ENCODE measurements at places on chromosomes 12 and 14.

GRCh38 chr12:54259194-54260011, 20.5 kb downstream of the CBX5 start:
- DNase-seq = peak; percentile 42

DNA sequence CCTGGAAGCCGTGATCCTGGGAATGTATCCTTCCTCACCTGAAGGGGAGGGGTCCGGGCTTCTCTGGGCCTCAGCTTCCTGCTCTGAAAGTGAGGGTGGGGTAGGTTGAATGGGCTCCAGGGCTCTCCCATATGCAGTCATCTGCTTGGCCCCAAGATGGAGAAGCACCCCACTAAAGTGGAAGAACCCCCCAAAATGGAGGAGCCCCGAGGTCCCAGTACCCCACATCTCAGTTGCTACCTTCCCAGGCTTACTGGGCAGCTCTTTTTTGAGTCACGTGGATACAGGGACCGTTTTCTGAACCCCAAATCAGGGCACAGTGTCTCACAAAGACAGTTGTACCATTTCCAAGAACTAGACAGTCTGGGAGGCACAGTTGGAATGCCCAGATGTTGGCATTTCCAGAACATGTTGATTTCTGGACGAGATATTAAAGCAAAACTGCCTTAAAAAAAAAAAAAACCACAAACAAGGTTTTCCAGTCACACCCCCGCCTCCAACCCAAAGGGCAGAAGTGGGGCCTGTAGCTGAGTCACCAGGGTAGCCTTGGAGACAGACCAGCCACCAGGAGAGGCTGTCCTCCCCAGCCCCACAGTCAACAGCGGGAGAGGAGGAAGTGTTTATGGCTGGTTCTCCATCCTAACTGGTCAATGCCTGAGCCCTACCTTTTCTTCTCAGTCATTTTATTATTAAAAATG, 12.1 kb downstream of the VASH1 start:
- peak; percentile 19 for DNase-seq

DNA sequence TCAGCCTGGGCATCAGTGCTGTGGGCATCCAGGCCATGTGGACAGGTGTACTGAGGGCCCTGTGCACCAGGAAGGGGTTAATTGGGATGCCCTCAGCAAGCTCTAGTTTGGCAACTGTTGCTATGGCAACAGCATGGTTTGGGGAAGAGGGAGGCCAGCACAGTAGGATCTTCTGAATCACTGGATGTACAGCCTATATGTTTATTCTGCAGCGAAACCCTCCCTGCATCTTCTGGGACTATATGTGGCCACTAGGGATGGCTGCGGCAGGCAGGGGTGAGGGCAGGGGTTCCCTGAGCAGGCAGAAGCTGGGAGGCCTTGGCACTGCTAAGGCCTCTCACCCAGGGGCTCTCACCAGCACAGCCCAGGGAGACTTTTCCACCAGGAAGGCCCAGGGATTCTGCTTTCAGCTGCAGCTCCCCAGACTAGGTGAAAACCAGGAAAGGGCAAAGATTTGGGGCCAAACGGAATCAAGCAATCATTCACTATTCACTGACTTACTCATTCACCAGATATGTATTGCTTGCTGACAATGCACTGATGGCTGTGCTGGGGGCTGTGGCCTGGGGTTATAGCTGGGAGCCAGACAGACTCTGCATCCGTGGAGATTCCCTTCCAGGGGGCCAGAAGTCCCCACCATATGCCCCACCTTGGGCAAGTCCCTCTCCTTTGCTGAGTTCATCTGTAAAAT, 42.8 kb downstream of the IRF2BPL start:
- no peak for DNase-seq

GRCh38 chr12:26732005-26732908, 100.7 kb downstream of the ITPR2 start:
- DNase-seq = no peak

DNA sequence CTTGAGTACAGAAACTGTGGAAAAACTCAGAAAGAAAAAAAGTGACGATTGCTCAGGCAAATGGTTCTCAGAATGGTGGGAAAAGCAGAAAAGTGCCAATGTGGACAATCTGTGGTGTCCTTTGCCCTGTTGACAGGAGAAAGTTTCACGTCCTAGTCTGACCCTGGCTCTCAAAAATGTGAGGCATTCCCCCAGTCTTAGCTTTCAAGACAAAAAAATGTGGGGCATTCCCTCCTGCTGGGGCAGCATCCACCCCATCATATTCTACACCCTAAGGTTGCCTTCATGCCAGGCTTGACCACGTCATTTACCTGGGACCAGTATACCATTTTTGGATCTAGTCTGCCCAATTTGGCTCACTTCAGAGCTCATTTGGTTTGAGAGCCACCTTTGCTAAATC, 20.7 kb upstream of the ANAPC7 start:
- no peak for DNase-seq

GRCh38 chr12:65584016-65584415, 240.3 kb upstream of the HMGA2 start:
- DNase-seq = no peak

DNA sequence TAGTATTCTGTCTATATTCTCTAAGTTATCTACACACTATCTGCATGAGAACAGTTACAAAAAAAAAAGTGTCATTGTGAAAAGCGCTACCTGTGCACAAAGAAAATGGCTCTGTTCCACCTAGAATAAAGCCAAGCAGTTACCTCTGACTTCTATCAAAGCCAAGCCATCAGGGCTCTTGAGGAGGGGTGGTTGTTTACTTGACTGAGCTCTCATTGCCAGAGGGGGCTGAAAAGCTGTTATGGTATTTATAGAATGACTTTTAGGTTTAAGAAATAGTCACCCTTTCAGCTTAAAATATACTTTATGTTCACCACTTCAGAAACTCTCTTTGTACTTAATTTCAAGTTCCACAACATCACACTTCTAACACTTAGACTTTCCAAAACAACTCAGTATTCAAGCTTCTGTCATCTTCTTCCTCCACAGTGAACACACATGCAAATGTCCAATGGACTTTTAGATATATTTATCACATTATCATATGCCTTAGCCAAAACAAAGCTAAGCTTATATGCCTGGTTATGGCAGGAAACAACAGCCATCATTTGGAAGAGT, 7.5 kb downstream of the ITPR2 start:
- no peak for DNase-seq

- DNase-seq = no peak
Measured at GRCh38 chr12:14941369-14941768, 3.0 kb upstream of the ERP27 start.

GRCh38 chr12:27285403-27285802, 41.3 kb downstream of the STK38L start:
- no peak for DNase-seq

GRCh38 chr12:6763380-6763779, 2.8 kb upstream of the PTMS start:
- DNase-seq = no peak

- no peak for DNase-seq
Measured at GRCh38 chr12:18391151-18391550, 129.8 kb downstream of the PIK3C2G start.

- no peak for DNase-seq
Measured at GRCh38 chr12:27966870-27967269, 5.7 kb downstream of the PTHLH start.

- DNase-seq = no peak
Measured at GRCh38 chr12:44589697-44590096, 286.4 kb downstream of the NELL2 start.

DNA sequence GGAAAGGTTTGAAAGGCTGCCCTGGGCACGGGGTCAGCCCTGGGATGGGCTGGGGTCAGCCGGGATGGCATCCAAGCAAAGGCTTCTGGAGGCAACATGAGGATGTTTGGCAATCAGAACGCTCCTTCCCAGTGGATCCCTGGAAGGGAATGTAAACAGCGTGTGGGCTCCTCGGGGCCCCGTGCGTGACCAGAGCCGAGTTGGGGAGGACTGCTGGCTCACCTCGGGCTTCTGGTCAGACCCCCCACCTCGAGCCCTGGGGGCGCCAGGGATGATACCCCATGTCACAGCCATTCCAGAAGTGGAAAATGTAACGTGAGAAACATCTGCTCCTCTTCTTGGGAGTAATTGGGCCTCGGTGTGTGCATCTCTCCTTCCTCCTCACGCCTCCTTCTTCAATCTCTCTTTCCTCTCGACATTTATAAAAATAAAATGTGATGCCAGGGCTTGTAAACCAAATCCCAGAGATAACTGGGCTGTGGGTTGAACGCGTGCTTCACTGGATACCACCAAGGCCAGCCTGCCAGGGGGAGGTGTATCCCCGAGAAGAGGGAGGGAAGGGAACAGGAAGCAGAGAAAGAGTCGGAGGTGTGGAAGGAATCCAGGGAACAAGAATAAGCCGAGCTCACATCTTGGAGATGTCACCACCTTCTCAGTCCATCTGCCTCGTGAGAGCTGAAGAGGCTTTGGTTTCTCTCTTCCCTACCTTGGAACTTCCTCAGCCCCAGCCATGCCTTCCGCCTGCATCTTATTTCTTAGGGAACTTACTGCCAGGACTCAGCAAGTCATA, 144.8 kb downstream of the NUAK1 start:
- no peak for DNase-seq

- DNase-seq = peak; percentile 68
Measured at GRCh38 chr14:34227834-34228649, 234.0 kb downstream of the SPTSSA start.

- no peak for DNase-seq
Measured at GRCh38 chr12:7106082-7106481, 2.9 kb downstream of the C1RL start.

GRCh38 chr14:67579040-67579439, 21.0 kb downstream of the PIGH start:
- DNase-seq = no peak

DNA sequence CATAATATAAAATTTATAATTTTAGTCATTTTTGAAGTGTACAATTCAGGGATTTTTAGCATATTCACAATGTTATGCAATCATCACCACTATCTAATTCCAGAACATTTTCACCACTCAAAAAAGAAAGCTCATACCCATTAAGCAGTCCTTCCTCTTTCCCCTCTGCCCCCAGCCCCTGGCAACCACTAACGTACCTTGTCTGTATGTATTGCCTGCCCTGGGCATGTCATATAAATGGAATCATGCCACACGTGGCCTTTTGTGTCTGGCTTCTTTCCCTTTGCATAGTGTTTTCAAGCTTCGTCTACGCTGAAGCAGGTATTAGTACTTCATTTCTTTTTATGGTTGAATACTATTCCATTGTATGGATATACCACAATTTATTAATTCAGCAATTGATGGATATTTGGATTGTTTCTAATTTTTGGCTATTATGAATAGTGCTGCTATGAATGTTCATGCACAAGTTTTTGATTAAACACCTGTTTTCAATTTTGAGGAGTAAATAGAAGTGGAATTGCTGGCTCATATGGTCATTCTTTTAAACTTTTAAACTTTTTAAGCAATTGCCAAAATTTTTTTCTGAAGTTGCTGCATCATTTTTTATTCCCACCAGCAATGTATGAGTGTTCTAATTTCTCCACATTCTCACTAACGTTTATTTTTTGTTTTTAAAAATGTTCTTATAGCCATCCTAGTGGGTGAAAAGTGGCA, 1.6 kb upstream of the SSTR1 start:
- no peak for DNase-seq

DNA sequence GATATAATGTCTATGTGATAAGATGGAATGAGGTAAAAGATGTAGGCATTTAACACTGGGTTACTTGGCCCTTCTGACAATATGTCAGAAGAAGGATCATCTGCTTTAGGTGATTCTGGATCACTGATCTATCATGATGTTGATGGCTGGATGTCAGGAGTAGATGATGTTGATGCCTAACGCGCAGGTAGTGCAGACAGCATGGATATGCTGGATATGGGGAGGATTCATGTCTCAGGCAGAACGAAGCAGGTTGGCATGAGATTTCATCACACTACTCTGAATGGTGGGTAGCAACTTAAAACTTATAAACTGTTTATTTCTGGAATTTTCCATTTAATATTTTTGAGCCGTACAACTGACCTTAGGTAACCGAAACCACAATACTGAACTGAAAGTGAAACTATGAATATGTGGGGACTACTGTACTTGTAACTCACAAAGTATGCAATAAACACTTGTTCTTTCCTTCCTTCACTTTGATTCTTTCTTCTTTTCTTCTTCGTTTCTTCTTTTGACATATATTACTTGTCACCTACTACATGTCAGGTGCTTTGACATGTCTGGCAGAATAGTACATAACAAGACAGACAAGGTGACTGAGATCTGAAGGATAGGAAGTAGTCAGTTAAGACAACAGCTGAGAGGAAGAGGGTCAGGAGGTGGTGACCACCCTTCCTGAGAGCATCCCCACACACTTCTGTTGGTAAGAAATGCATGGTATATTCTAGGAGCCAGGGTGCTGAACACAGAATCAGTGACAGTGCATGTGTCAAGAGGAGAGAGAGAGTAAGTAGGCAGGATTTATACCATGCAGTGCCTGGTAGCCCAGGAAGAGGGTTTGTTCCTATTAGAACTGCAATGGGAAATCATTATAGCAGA, 238.8 kb downstream of the PPFIA2 start:
- no peak for DNase-seq

DNA sequence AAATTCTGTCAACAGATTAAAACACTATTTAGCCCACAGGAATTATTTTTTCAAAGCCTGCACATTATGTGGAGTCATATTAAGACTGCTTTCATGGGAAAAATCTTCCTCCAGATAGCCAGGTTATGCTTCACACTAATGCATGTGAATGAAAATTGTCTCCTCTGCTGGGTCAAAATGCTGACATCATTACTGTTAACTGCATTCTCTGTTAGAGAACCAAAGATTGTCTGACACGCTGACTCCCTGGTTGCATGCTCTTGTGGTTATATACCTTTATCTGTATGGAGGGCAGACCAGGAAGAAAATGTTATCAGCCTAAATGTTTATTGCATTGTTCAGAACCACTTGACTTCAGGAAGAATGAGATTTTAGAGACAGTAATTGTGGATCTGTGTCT, 432.2 kb upstream of the MDGA2 start:
- no peak for DNase-seq

DNA sequence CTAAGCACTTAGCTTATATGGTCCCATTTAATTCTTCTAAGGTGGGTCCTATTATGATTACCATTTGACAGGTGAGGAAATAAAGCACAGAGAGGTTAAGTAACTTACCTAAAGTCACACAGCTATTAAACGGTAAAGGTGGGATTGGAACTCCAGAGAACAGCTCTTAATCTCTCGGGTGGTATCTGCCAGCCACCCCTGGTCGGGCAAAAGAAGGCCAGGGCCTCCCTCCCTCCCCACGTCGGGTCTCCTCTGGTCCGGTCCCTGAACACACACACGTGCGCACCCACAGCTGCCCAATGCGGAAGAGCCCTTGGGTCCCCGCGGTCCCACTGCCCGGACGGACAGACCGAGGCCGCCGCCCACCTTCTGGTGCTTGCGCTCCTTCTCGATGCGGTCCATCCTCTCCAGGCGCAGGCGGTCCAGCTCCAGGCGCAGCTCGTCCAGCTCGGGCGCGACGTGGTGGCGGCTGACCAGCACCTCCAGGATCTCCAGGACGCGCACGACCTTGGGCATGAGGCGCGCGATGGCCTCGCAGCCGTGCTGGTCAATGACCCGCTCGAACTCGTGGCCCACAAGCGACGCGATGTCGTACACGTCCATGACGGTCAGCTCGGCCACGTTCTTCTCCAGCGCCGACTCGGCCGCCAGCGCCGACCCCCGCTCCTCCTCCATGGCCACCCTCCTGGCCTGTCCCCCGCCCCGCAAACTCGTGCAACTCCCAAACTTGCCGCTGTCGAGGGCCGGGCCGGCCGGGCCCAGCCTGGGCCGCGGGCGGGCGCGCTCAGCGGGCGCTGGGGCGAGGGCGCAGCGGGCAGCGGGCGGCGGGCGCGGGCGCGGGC, 490 bp downstream of the RILPL1 start:
- peak; percentile 39 for DNase-seq
